ENCODE measurements at places on chromosomes 12 and 14. TPM values are rescaled to one million over a fixed set of nuclear protein-coding genes. Genes with fewer than 3 reads are reported as not detected.
A peak's percentile ranks its signal among the peaks of the same experiment; 100 is the strongest.

The PLEKHG7 gene
- total RNA-seq = not detected

GRCh38 chr12:16021026-16021425 is 109.9 kb downstream of the DERA start:
- DNase-seq = no peak

- peak; percentile 32 for DNase-seq
Measured at GRCh38 chr12:83826112-83826511, 1086.5 kb downstream of the SLC6A15 start.

- no peak for DNase-seq
Measured at GRCh38 chr12:4272424-4273272, 914 bp upstream of the CCND2 start.

The KIF5A gene
- not detected for total RNA-seq

GRCh38 chr14:83664389-83664788 is 1865.6 kb upstream of the FLRT2 start:
- no peak for DNase-seq

GRCh38 chr12:74889073-74889472 is 320.6 kb downstream of the KCNC2 start:
- DNase-seq = no peak

DNA sequence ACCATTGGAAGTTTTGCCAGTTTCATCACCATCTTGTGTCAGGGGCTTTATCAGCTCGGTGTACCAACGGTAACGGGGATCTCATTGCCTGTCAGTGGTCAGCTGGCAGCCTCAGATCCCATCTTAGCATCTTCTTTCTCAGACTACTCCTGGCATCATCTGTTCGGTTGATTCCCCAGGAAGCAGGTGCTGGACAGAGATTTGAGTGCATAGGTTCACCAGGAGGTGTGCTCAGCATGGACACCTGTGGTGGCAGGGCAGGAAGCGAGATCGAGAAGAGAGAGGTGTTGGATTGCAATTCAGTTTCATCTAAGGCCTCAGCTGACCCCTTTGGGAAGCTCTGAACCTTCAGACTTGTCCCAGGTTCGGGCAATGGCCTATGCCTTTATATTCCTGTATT is 76.0 kb downstream of the C12orf75 start:
- no peak for DNase-seq

GRCh38 chr14:71532344-71532743 is 399.9 kb upstream of the RGS6 start:
- DNase-seq = peak; percentile 20

GRCh38 chr14:102187044-102187443 is 47.3 kb downstream of the WDR20 start:
- peak; percentile 66 for DNase-seq

The ZNF219 gene
- total RNA-seq = 15.0 TPM

The C12orf54 gene
- not detected for total RNA-seq

The REC8 gene
- total RNA-seq = 0.53 TPM

GRCh38 chr12:4545195-4545594 is 6.5 kb downstream of the RAD51AP1 start:
- DNase-seq = no peak

DNA sequence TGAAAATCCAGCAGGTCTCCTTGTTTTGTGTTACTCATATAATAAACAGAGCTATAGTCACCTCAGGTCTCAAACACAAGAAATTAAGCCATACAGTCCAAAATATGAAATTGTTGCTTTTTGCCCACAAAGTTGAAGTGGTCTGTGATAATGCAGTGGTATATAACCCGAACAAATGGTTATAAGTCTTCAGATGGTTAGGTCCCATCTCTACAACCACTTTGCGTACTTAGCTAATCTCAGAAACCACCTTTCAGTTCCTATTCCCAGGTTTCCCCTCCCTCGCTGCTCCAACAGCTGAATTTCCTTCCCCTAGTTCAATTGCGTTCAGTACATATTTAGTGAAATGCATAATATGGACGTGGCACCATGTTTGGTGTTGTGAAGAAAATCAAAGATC is 3.3 kb upstream of the KCNA5 start:
- DNase-seq = no peak

DNA sequence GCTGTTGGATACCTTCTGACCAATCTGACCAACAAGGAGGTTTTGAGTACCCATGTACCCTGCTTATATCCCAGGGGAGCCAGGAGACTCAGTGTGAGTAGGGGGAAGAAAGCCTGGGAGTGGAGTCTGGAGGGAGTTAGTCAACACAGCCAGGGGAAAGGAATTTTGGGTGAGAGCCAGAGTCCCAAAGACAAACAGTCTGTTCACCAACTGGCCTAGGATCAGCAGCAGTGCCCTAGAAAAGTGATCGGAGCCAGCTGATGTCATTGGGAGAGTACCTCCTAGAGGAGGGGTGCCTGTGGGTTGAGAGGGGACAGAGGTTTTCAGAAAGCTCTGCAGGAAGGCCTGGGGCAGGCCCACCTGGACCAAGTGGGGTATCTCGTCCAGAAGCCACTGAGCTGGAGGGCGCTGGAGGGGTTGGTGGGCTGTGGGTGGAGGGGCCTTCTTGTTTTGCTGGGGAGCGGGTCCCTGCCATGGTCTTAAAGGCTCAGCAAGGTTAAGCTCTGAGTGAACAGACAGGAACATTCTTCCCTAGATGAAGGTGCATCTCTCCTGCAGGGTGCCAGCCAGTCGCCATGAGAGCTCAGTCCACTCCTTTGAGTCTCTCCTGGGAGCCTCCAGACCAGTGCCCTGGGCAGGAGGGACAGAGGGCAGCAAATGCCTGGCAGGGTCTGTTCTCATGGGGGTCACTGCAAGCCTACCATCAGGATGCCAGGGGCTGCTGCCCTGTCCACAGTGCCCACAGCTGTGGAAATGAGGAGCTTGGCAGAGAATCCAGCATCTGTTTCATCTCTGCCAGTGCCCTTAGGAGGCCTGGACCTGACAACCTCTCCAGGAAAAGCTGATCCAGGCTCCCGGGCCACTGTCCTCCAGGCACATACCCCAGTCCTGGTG is 63.6 kb downstream of the CHGA start:
- peak; percentile 66 for DNase-seq

GRCh38 chr12:53179687-53180219 is 769 bp upstream of the ZNF740 start:
- DNase-seq = no peak

- DNase-seq = no peak
Measured at GRCh38 chr14:50082308-50082742, 34.0 kb downstream of the VCPKMT start.

The ARHGEF40 gene
- 18.8 TPM for total RNA-seq

The DPPA3 gene
- not detected for total RNA-seq

DNA sequence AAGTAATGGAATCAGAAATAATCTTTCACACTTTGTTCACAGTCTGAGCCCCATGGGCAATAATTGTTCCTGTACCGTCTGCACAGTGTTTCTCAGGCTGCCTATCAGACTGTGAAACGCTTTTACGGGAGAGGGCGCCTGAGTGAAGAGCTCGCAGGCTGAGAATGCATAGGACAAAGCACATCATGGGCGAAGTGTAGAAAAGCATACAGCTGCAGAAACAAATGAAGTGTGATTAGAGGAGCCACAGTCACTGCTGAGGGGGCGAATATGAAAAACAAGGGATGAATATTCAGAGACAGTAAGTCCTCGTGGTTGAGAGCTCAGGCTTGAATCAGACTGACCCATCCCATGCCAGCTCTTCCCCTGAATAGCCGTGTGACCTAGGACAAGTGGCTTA is 438.4 kb upstream of the DCN start:
- DNase-seq = no peak

- peak; percentile 38 for DNase-seq
Measured at GRCh38 chr12:57896434-57897201, 44.7 kb upstream of the ATP23 start.

Measured in HT1080 (cell line).